ENCODE measurements at places on chromosomes 7 and 10.

- no peak for DNase-seq
Observed at GRCh38 chr7:108561047-108561619, 8.4 kb downstream of the THAP5 start.

DNA sequence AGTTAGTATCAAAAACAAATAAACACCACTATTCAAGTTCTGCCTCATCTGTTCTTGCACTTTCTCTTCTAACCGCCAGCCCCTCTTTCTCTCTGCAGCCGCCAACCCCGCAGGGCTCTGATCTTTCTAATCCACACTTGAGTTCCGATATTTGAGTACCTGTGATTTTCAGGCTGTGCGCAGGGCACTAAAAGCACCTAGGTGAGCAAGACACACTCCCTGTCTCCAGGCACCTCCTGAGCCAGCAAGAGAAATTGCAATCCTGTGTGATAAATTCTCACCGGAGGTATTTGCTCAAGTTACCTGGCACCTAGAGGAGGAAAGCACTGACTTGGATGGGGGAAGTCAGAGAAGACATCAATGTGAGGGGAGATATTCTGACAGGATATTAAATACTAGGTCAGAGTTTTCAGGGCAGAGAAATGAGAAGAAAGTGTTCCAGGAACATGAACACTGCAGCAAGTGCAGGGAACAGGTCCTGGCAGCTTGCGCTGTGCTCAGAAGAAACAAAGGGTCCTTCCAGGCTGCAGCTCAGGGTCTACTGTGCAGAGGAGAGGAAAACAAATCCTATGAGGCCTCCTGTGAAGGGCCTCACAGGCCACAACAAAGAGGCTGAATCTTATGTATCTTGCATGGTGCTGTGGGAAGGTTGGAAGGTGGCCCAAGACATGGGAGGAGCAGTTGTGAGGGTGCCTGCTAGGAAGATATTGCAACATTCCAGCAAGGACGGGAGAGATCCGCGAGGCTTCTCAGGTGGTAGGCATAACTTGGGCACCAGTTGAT lies 568.7 kb upstream of the MGMT start:
- DNase-seq: no peak

GRCh38 chr10:63573068-63573697 lies 52.0 kb downstream of the REEP3 start:
- no peak for DNase-seq

DNA sequence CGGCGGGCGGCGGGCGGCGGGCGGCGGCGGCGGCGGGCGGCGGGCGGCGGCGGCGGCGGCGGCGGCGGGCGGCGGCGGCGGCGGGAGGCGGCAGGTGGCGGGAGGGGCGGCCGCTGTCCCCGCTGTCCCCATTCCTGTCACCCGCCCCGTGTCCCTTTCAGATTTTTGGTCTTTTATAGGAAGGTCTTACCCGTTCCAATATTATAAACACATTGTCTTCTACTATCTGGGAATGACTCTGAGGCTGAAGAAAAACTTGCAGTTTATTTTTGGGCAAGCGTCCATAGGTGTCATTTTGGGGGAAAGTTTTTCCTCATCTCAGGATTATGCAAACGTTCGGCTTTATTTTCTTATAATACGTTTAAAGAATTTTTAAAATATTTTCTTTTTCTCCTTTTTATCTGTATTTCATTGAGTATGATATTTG lies 578 bp downstream of the ZNF713 start:
- DNase-seq: no peak

- DNase-seq: no peak
Observed at GRCh38 chr10:14186245-14186644, 144.5 kb downstream of the FRMD4A start.

DNA sequence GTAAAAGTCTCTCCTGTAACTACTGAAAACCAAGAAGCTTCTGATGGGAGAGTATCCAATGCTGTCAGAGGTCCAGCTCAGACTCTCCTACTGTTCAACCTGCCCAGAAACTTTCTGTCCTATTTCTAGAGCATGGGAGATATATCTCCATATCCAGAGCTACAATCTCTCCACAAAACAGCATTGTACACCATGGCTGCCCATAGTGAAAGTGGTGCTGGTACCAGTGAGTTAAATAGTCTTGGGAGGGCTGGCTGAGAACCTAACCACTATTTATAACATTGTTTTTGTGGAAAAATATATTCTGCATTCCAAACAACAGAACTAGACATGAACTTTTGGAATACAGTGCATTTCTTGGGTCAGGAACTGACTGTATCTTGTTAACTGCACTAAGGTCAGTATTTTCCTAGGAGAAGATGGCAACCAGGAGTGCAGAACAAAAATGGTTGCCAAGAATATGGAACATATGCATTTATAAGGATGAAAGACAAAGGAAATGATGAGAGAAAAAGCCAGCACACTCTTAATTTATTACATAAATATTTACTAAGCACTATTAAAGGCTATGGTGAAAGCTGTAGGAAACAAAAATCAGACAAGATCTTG lies 91.9 kb downstream of the ZNF438 start:
- no peak for DNase-seq

- no peak for DNase-seq
Observed at GRCh38 chr10:49143249-49143648, 9.4 kb upstream of the FAM170B start.

- no peak for DNase-seq
Observed at GRCh38 chr7:136998495-136998894, 130.0 kb downstream of the CHRM2 start.

DNA sequence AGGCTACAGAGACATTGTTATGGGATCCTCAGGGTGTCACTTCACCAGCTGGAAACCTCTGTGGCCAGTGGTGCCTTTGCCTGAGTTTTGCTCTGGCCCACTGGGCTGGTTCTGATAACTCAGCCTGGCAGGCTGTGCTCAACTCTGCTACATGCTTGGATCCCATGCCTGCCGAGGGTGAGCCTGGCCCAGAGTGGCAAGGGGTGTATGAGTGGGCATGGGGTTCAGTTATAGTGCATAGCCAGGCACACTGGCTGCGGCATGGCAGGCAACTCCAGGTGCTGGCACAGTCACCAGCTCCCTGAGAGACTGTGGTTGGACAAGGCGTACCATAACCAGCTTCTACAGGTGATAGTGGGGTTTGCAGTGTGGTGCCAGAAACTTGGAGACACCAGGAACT lies 107.0 kb upstream of the PCDH15 start:
- DNase-seq: no peak

GRCh38 chr7:46604241-46604661 lies 683.2 kb upstream of the IGFBP3 start:
- DNase-seq: no peak

DNA sequence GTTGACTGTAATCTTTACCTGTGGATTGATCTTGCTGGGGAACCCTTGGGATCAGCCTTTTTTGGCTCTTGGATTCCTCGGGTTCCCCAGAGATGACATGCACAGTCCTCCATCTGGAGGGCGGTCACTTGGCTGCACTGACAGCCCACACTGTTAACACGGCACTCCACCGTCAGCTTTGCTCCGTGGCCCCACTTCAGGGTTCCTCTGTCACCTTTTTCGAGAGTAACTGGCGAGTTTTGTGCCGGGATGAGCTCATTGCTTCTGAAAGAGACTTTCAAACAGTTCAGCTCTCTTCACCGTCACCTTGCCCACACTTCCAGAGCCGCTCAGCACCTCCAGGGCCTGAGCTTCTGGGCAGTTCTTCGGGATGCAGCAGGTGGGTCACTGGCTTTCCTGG lies 42.4 kb downstream of the PROSER2 start:
- DNase-seq: no peak

DNA sequence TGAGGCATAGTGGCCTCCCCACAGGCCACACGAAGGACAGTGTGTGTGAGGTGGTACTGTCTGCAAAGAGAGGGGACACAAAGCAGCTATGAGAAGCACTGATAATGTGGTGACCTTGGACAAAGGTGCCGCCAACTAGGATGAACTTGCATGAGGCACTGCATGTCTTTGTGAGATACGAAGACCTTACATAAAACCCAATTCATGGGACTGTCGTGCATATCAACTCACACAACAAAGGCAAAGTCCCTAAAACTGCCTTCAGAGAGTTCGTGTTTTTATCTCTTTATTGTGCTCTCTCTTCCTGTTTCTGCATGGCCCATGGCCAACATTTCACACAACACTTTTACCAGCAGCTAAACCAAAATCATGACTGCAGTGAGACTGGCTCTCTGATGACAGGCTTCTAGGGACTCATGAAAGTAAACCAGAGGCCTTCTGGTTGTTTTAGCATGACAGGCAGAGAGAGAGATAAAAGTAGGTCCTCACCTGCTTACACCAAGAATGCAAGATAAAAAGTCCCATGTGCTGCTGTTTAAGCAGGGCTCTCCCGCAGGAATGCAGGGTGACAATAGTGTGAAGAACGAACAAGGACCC lies 347.8 kb downstream of the ELMO1 start:
- DNase-seq: no peak

- DNase-seq: peak; percentile 18
Observed at GRCh38 chr7:24572393-24572996, 757 bp upstream of the PALS2 start.

DNA sequence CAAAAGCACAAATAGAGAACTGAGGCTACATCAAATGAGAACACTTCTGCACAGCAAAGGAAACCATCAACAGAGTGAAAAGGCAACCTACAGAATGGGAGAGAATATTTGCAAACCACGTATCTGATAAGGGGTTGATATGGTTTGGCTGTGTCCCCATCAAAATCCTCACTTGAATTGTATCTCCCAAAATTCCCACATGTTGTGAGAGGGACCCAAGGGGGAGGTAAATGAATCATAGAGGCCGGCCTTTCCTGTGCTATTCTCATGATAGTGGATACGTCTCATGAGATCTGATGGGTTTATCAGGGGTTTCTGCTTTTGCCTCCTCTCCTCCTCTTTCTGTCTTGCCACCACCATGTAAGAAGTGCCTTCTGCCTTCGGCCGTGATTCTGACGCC lies 120.6 kb upstream of the FRMD4A start:
- no peak for DNase-seq

GRCh38 chr7:75646571-75647102 lies 92.1 kb downstream of the HIP1 start:
- no peak for DNase-seq

DNA sequence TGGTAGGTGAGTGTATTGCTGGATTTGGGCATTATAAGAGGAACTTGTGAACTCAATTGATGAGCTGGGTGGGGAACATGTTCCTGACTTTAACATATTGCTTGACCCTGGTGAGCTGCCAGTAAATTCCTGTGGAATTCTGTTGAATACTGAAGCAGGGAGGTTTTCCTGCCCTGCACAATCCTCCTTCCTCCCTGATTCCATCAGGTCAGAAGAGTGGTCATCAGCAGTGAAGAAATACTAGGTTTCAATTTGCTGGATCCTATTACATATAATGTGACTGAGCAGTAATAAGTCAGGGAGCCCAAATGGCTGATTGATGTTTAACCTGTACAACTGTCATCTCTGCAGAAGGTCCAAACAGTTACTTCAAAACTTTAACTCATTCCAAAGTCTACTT lies 581.2 kb downstream of the SUGCT start:
- DNase-seq: no peak

- no peak for DNase-seq
Observed at GRCh38 chr7:93866886-93867285, 23.7 kb downstream of the TFPI2 start.

DNA sequence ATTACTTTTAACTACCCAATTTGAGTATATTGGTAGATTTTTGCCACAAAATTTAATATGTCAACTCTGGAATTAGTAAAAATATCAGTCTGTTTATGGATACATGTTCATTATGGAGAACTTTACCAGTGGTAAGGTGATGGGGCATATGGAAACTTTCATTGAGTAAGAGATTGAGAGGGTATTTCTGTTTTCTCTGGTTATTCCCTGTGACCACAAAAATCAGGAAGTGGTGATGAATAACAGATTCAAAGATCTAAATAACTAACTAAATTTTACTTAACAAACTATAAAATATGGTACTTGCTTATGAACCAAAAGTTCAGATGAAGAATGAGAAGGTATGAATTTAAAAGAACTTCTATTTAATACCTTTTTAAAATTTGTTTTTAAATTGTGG lies 22.1 kb upstream of the STEAP4 start:
- DNase-seq: no peak

GRCh38 chr10:70742537-70743429 lies 42.4 kb downstream of the TBATA start:
- no peak for DNase-seq

DNA sequence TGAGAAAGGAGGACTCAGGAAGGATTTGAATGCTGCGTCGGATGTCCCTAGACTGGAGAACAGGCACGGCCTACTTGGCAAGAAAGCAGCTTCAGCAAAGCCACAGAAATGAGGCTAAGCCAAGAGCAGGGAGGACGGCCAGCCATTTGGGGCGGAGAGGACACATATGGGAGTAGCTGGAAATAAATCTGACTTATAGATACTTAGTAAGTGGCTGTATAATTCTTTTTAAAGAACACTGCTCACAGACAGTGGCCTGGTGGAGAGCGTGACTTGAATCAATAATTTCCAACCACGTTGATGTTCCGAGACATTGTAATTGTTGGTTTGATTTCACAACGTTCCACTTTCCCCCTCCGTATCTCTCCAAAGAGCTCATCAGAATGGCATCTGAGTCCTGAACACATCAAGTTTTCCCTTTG lies 67.7 kb upstream of the JCAD start:
- no peak for DNase-seq

- DNase-seq: no peak
Observed at GRCh38 chr7:101686030-101686429, 56.9 kb upstream of the MYL10 start.

- no peak for DNase-seq
Observed at GRCh38 chr10:33807531-33808359, 473.3 kb upstream of the NRP1 start.

GRCh38 chr10:73480158-73480557 lies 15.7 kb downstream of the PPP3CB start:
- DNase-seq: no peak

DNA sequence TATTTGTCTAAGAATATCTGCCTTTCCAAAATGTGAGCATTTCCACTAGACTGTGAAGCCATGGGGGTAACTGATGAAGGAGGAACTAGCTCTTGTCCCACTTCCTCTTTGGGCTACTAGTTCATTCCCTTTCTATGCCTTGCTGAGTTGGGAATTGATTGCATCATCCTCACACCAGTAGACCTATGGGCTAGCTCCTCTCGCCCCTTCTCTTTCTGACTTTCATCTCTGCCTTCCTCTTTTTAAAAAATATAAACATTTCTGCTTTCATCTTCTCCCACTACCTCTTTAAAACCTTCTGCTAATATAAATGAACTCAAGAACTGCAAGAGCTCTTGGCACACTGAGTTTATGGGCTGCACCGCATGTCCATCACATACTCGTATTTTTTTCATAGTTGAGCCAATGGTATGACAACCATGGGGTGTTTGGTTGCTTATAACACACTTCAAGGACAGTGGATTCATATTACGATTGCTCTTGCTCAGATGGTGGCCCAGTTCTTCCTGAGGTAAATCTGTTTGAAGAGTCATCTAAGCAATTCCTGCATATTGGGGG lies 182.0 kb downstream of the REEP3 start:
- no peak for DNase-seq

- no peak for DNase-seq
Observed at GRCh38 chr7:2473496-2474180, 2.6 kb downstream of the GRIFIN start.

DNA sequence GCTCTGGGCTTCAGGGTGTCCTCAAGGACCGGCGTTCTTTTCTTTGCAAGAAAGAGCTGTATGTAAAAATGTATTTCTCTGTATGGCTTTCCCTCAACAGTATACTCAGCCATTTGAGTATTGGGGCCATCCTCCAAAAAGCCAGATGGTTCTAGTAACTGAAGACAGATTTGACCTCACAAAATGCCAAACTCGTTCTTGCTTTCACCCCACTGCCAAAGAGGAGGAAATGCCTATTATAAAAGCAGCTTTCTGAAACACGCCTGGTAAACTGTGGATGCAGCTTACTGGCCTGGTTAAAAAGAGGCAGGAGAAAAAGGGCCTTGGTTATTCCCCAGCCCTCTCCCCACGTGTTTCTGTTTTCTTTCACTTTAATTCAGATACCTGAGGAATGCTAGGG lies 7.7 kb upstream of the HTR5A start:
- no peak for DNase-seq
